ENCODE measurements at places on chromosomes 3 and 15. TPM values are rescaled to one million over a fixed set of nuclear protein-coding genes. Genes with fewer than 3 reads are reported as not detected.

Gene AADACL2
- not detected for total RNA-seq

Gene ADGRG7
- total RNA-seq: not detected

Gene TGM4
- total RNA-seq: 1.2 TPM

Gene CCR8
- not detected for total RNA-seq

Gene SYNPR
- total RNA-seq: not detected

Gene DAZL
- total RNA-seq: 0.04 TPM

Gene CGNL1
- total RNA-seq: 0.86 TPM

Gene NUTM1
- total RNA-seq: not detected

GRCh38 chr15:101060576-101061551 lies 141.7 kb downstream of the LRRK1 start:
- no peak for DNase-seq

- peak; percentile 92 for DNase-seq
Observed at GRCh38 chr3:182597621-182598041, 195.7 kb upstream of the ATP11B start.

DNA sequence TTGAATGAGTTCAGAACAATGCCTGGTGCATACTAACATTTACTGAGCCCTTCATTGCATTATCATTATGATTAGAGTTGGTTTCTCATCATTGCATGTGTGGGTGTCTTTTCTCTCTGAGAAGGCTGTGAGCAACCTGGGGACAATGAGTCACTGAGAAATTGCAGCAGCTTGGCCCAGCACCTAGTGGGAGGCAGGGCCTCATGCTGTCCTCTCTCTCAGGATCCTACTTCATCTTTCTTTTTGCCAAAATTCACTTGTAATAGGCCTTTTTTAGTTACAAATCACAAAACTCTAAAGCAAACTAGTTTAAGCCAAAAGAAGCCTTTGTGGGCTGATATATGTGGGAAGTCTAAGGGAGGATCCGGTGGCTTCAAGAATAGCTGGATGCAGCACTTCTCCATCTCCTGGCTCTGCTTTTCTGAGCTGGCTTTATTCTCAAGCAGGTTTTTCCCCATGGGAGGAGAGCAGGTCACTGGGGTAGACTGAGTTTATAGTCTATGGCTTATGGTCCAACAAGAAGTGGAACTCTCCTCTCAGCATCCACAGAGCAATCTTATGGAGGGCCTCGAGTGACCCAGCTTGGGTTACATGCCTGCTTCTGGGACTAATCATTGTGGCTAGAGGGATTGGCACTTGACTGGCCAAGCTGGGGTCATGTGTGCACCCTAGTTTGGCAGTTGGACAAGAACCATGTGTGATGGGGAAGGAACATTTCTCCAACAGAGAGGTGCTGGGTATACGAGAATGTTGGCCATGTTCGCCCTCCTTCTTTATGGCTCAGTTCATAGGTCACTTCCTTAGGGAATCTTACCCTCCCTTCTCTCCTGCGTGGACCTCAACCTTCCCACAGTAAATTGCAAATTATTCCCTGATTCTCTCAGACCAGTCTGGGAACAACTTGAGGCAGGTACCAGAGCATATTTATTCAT lies 8.7 kb upstream of the CAMK1 start:
- peak; percentile 19 for DNase-seq

- no peak for DNase-seq
Observed at GRCh38 chr3:105653166-105653565, 215.6 kb downstream of the CBLB start.

DNA sequence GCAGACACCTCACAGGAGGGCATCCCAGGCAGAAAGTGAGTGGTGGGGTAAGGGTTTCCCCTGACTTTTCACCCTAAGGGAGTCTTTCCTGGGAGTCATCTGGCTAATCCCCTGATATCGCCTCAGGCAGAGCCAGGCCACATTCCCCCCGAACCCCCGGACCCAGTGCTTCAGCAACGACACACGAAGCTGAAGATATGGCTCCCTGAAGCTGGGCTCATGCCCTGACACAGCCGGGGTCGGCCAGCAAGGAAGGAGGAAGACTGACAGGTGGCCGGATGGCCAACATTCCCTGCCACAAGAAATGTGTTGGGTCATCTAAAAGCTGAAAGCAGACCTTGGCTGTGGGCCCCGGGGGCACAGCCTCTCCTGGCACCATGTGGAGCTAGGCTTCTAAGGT lies 14.4 kb downstream of the CHST13 start:
- DNase-seq: no peak

GRCh38 chr3:152269056-152269830 lies 514 bp downstream of the MBNL1 start:
- peak; percentile 77 for DNase-seq

DNA sequence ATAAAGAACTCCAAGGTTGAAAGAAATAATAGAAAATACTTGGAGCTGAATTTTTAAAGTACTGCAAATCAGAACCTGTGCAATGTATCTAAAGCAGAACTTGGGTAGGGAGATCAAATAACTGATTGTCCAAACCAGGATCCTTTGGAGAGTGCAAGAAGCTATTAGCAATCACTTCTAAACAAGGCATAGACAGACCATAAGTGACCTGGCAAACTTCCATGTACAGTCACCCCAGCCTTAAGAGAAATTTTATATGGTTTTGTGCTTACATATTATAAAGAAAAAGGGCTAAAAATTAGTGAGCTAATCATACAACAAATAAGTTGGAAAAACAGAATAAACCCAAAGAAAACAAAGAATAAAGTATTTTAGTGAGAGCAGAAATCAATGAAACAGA lies 35.2 kb downstream of the ETV5 start:
- DNase-seq: no peak

DNA sequence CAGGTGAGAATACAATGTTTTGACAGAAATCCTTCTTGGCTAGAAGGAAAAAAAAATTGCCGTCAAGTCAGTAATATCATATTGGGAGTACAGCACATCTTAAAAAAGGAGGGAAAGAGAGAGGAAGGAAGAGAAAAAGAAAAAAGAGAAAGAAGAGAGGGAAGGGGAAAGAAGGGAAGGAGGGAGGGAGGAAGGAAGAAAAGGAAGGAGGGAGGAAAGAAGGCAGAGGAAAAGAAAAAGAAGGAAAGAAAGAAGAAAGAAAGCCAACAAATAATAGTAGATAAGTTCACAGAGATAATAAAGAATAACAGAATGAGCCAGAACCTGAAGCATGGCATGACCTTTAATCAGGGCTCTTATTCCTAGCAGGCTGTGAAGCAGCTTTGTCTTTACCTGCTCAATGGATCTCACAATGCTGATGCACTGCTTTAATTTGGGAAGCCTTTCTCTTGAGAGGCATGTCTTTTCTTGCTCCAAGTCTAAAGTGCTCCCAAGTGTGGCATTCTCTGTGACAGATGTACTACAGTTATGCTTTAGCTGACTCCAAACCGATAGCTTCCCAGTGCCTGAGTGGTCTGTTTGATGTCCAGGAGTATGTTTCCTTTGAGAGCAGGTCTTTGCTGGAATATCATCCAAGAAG lies 114.9 kb downstream of the IQCH start:
- DNase-seq: no peak

DNA sequence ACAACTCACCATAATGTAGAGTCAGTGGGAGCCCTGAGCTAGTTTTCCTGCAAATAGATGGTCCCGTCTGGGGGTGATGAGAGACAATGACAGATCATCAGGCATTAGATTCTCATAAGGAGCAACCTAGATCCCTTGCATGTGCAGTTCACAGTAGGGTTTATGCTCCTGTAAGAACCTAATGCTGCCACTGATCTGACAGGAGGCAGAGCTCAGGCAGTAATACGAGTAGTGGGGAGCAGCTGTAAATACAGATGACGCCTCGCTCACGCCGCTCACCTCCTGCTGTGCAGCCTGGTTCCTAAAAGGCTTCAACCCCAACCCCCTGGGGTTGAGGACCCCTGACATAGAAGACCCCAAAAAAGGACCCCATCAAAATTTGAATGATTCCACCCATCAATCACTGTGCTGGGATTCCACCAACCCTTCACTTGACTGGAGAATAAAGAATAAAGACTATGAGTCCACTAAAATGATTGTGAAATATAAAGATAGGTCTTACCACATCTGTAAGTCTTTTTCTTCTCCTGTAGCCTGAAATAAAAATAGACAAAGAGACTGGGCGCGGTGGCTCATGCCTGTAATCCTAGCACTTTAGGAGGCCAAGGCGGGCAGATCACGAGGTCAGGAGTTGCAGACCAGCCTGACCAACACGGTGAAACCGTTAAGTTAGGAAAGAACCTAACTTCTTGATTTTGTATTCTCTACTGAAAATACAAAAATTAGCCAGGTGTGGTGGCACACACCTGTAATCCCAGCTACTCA lies 9.9 kb upstream of the UBL7 start:
- DNase-seq: no peak

GRCh38 chr3:122312826-122313225 lies 12.2 kb upstream of the CSTA start:
- DNase-seq: no peak
